ENCODE measurements at places on chromosomes 12 and 14.

- DNase-seq = peak; percentile 16
These were observed 1.6 kb downstream of the SIX4 start for GRCh38 chr14:60722357-60723115.

GRCh38 chr12:123006977-123007376, 26.5 kb downstream of the ARL6IP4 start:
- no peak for DNase-seq

DNA sequence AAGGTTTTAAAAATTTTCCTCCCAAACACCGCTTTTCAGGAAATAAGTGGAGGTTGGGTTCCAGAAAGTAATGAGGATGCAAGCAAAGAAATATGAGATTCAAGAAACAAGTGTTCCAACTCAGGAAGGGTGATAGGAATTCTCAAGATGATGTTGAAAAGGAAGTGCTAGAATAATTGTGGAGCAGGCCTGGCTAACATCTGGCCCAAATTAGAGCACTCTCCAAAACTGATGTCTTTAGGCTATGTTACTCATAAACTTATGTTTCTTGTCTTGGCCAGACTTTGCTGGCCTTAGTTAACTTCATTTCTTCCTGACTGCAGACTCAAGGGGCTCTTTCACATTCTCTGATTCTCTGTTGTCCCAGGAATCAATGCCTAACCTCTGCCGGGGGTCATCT, 116.3 kb downstream of the TMTC3 start:
- DNase-seq = no peak

DNA sequence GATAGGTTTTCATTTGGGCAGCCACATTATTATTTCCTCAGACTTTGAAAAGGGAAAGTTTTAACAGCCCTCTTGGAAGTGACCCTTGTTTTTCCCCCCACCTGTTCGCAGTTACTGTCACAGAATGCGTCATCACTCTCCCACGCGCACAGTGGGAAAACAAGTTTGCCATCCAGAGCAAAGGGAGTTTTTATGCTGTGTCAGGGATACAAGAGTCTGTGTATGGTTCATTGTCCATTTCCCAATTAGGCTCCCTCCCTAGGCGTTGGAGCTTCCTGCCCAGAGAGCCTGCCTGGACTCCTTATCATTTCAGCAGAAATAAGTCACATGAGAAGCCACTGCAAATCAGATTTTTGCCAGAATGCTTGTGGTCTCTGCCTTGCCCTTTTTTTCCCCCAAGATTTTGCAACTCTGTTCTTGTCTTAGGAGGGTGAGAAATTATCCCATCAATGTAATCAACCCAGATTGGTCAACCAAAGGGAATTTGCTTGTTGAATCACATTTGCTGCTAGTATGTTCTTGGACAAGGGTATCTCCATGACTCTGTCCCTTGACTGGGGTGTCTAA, 104.1 kb downstream of the IGF1 start:
- DNase-seq = no peak

GRCh38 chr14:74739293-74740030, 23.7 kb upstream of the YLPM1 start:
- no peak for DNase-seq

DNA sequence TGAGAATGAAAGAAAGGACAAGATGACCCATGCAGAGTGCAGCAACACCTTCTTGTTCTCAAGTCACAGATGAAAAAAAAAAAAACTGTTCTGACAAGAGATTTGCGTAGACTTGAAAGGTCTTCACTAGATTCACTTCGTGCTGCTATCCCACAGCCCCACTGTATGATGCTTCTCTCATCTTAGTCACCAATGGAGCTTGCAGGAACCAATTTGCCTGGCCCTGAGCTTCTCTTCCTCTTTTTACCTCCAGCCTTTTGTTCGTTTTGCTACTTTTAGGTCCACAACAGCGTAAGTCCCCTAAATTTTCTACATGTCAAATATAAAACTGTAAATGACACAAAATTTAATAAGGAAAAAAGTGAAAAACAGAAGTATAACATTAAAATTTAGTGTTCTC, 107.9 kb upstream of the NAP1L1 start:
- DNase-seq = no peak

DNA sequence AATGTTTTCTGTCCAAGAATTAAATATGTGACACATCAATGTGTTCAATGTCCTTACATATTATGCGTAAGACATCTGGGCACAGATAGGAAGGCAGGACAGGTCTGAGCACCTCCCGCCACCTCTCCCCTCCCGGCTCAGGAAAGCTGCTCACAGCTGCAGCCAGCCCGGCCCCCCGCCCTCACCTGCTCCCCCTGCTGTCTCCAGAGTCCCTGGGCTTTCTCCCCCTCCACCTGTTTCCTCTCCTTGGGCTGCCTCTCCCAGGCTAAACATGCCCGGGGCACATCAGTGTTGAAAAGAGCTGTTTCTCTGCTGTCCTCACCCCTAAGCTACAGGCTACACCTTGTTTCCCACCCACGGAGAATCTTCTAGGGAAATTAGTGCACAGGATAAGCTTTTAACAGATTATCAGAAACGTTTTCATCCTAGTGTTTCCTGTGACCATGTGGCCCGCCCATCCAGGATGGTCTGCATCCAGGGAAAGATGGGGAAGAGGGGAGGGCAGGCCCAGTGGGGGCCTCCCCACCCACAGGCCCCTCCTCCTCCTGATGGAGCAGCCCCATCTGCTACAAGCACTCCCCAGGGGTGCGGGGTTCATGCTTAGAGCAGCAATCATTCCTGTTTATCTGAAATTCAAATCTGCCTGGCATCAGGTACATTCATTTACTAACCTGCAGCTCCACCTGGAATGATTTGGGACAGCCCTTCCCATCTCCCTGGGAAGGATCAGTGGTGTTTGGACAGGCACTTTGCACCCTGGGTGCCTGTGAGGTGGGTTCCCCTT, 273.8 kb upstream of the SFSWAP start:
- no peak for DNase-seq

DNA sequence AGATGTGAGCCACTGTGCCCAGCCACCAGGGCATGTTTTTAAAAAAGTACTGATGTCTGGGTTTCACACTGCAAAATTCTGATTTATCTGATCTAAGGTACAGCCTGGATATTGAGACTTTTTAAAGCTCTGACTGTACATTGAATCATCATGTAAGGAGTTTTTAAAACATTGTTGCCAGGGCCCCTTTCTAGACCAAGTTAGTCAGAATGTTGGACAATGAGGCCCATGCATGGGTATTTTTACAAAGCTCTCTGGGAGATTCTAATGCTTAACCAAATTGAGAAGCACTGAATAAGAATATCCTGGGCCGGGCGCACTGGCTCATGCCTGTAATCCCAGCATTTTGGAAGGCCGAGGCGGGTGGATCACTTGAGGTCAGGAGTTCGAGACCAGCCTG, 16.7 kb downstream of the TMEM19 start:
- DNase-seq = no peak

DNA sequence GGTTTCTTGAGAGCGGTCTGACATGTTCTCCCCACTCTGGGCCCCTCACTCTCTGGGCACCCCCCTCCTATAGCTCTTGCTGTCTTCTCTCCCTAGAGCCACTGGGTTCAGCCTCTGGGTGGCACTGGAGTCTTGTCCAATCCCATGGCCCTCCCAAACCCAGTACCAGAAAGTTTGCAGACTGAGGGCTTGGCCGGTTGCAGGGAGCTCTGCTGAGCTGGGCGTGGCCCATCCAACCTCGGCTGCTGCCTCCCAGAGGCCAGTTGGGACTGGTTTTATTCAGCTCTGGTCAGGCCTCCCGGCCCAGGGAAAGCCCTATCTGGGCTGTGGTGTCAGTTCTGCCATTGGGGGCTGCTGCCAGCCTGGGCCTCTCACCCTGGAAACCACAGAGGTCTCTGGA, 37.9 kb downstream of the ISCA2 start:
- peak; percentile 40 for DNase-seq

DNA sequence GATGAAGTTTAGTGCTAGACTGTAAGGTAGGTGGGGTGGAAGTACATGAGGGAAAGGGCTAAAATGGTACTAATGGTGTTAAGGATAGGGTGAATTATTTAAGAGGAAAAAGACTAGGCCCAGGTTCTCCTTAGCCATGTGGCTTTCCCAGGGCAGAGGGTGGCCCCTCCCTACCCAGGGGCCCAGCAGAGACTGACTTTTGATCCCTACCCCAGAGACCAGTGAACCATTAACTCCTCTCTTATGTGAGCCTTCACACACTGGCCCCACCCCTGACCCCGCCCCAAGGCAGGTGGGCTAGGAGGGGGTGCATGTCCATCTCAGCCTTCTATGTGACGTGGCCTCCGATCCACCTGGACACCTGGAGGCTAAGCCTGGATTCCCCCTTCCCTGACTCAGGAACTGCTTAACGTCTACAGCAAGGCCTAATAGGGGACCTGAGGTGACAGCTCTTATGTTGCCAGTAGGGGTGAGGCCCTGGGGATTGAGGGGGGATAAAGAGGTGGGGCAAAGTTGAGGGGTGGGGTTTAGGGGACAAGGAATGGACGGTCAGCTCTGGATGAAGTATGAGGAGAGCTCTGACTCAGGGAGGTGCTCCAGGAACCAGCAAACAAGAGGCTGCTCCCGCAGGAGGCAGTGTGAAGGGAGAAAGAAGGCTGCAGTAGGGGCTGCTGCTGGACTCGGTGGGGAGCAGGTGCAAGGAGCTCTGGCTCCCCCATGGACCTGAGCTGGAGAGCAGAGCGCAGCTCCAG, 757 bp downstream of the SLC39A5 start:
- no peak for DNase-seq

- no peak for DNase-seq
These were observed at the start of gene TMPRSS12 for GRCh38 chr12:50842637-50843493. Gene TMPRSS12 (plus strand): TSS chr12:50842926. CDS start chr12:50842965, 39 bp downstream.

- no peak for DNase-seq
These were observed 286.9 kb downstream of the RAD51B start for GRCh38 chr14:68106456-68106855.

- DNase-seq = peak; percentile 53
These were observed 7.6 kb downstream of the SUSD6 start for GRCh38 chr14:69619012-69619411.

GRCh38 chr14:54660604-54661111, 93.7 kb downstream of the SAMD4A start:
- DNase-seq = no peak

GRCh38 chr12:92703786-92704185, 997 bp downstream of the PLEKHG7 start:
- no peak for DNase-seq

GRCh38 chr12:76409074-76409473, 60.9 kb upstream of the BBS10 start:
- no peak for DNase-seq

GRCh38 chr12:75862692-75863471, 168.7 kb downstream of the PHLDA1 start:
- DNase-seq = peak; percentile 58

DNA sequence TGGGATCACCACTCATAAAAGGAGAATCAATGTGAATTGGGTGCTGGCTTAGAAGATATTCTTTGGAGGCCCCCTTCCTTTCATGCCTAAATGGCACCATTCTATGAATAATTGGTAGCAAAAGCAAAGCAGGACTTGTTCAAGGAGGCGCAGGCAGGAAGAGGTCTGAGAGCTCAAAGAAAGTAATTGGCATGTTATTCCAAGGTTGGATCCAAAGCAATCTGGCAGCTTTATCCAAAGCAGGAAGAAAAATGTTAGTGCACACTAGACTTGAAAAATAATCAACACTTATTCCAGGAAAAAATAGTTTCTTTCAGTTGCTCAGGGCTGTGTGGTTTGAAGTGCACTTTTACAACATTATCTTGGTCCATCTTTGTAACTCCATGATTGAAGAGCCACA, 326.4 kb downstream of the NUAK1 start:
- DNase-seq = no peak

DNA sequence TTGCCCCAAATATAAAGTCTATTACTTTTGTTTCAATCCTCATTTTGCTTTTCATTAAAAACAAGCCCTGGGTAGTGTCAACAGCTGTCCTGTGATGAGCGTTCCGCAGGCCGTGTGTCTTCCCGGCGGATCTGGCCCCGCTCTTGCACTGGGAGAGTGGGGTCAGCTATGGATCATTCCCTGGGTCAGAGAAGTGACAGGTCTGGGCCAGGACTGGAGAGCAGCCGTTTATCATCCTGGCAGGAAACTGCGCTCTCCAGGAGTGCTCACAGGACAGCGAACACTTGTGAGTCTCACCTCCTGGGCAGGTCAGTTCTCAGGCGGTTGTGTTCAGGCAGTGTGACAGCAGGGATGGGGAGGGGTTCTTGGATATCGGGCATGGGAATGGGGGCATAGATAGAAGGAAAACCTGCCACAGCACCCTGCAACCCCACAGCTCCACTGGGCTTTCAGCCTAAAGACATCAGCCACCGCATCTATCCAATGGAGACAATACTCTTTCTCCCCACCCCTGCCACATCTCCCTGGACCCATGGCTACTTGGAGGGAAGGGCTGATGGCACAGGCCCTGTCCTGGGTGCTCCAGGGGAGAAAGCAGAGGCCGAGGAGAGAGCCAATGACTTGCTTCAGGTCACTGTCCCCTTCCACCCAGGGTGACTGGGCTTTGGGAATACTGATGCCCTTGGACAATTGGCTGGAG, 47.8 kb upstream of the CHGA start:
- no peak for DNase-seq

GRCh38 chr12:78085542-78086182, 255.0 kb downstream of the NAV3 start:
- peak; percentile 5 for DNase-seq

- DNase-seq = no peak
These were observed 23.8 kb upstream of the GPR132 start for GRCh38 chr14:105088812-105089745.

DNA sequence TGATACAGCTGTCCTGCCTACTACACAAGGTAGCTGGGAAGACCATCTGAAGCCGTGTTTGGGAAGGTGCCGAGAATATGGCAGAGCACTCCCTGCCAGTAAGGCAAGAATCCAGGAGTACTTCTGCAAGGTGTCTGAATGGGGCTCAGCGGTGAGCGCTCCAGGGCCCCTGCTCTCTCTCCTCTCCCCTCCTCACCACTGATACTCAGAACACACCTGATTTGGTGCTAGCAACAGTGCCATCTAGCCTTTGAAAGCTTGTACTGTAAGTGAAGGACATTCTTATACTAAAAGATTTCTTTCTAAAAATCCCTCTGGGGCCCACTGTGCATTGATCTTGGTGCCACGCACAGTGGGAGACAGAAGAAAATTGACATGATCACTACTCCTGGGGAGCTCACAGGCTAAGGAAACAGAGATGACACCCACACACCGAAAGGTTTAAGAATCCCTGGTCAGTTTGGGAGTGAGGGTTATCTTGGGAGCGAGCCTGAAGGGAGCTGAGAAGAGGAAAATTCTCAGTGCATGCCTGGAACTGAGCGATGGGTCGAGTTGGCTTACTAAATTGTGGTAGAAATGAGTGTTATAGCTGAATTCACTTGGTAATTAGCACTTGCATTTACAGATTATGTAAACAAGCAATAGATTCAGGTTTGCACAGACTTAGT, 216.9 kb downstream of the NTF3 start:
- DNase-seq = no peak

DNA sequence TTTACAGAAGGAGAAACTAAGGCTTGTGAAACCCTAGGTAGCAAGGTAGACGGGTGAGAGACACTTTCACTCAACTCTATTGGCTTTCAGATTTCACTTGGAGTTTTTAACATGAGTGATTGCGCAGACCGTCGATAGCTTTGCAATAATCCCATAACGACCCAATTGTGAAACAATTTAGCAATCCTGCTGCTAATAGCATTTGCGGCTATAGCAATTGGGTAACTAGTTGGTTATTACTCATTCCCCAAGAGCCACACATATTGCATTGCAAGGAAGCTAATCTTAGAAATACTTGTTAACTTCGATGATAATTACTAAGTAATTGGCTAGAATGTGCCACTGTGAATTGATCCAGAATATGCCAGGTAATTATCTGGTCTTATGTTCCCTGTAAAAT, 159.9 kb upstream of the NOS1 start:
- peak; percentile 69 for DNase-seq

- no peak for DNase-seq
These were observed 137.3 kb downstream of the SUDS3 start for GRCh38 chr12:118513611-118514010.

GRCh38 chr12:110791589-110791988, 48.9 kb upstream of the PPP1CC start:
- no peak for DNase-seq
